ENCODE measurements at places on chromosomes 16 and 17. TPM values are rescaled to one million over a fixed set of nuclear protein-coding genes. Genes with fewer than 3 reads are reported as not detected.

DNA sequence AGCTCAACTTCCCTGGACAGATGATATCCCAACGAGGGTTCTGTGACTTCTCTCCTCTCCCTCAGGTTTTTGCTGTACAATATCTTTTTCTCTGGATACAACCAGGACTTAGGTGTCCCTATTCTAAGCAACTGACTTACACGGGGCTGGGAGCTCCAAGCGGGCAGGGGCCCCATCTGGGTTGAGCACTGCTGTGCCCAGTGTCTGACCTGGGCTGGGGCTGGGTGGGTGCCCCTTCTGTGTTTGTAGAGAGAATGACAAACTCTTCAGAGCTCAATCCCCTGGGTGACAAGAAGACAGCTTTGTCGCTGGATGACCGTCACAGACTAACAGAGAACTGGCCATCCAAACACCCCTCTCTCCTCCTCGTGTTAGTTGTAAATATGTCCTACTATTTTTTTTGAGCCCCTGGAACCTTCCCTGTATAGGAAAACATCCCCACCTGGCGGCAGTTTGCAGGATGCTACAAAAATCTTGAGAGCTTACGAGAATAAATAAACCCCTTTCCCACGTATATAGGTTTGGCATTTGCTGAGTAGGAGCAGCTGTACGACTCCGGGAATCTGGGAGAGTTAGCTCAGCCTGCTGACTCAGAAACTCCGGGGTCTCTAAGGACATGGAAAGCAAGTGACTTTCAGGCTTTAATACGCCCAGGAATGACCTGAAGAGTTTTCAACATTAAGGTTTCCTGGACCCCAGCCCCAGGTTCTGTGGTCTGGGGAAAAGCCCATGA, 23.7 kb upstream of the RCVRN start:
- DNase-seq, result peak; percentile 69

DNA sequence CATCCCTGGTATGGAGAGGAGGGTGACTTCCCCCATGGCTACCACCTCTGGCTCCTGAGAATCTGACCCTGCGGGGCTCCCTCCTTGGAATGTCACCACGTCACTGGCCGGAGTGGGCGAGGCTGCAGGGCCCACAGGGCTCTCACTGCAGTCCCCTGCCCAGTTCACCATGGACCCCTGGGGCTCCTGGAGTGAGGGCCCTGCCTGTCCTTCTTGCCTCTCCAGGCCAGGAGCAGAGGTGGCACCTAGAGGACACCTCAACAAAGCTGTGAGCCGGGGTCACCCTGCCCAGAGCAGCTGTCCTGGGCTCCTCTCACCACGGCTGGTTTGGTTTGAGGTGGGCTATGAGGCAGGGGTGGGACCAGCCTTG, 67.8 kb upstream of the GNG13 start:
- no peak for DNase-seq

DNA sequence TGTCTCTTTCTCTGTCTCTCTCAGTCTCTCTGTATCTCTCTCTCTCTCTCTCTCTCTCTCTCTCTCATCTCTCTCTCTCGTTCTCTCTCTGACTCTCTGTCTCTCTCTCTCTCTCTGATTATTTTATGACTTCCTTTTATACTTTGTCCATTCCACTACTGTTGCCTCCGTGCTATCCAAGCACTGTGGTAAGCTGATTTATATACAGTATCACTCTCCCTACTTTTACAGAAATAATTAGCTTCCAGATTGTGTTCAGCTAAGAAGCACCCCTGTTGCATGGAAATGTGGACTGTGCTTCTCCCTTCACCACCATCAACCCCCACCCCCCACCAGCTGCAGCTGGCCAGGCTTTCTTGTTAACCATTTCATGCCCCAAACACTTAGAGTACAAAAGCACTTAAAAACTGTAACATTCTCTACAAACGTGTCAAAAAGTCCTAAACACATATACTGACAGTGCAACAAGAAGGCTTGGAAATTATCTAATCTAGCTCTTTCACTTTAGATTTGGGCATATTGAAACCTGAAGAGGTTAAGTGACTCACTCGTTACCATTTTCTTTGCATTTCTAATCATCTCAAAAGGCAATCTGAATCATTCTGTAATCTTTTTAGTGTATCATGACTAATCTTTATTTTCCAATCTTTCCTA, 11.6 kb upstream of the TMEM100 start:
- no peak for DNase-seq

DNA sequence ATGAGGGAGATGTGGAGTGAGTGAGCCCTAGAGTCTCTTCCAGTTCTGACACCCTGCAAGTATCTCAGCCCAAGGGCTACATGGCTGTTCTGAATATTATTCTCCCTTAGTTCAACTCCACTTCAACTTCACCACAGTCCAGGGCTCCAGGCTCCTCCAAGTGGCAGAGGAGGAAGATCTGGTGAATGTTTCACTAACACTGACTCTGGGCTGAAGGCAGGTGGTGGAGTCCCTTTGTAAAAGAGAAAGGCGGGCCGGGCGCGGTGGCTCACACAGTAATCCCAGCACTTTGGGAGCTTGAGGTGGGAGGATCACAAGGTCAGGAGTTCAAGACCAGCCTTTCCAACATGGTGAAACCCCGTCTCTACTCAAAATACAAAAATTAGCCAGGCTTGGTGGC, 13.6 kb downstream of the CCDC92B start:
- no peak for DNase-seq

- DNase-seq, result no peak
Measured at GRCh38 chr16:3501783-3502400, 1.1 kb downstream of the CLUAP1 start.

- no peak for DNase-seq
Measured at GRCh38 chr17:77213778-77214132, 73.0 kb downstream of the SEC14L1 start.

GRCh38 chr17:64067657-64068056, 47.2 kb upstream of the ICAM2 start:
- no peak for DNase-seq

Gene ZSCAN10
- not detected for polyA plus RNA-seq

Gene DDX52
- 38.7 TPM for polyA plus RNA-seq

Gene MTSS2
- polyA plus RNA-seq, result 37.5 TPM

Data from renal cortex interstitium (tissue), 15 donors.